Iris pigment epithelial cell (primary cell): ENCODE measurements at places on chromosomes 4 and X.
A peak's percentile ranks its signal among the peaks of the same experiment; 100 is the strongest.

- peak; percentile 25 for DNase-seq
Observed at GRCh38 chr4:96407738-96408463, 568.0 kb downstream of the PDHA2 start.

- DNase-seq: no peak
Observed at GRCh38 chr4:1462768-1463075, 56.5 kb upstream of the NKX1-1 start.

DNA sequence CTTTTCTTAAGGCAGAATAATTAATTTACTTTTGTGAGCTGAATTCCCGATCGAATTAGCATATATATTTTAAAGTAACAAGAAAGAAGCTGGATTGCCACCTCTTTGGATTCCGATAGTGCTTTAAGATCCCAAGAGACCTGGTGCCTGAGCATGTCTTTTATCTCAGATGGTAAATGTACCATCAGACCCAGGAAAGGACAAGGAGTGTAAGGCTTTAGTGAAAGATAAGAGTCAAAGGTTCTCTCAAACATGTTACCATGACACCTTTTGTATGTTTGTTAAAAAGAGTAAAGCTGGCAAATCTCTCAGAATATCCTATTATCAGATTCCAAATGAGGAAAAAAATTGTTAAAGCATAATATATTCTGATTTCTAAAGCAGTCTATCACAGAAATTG is 198.8 kb downstream of the PPP3CA start:
- no peak for DNase-seq

- peak; percentile 81 for DNase-seq
Observed at GRCh38 chr4:113760795-113761619, 531 bp downstream of the CAMK2D start.

GRCh38 chr4:141240671-141241070 is 20.0 kb downstream of the ZNF330 start:
- no peak for DNase-seq

- DNase-seq: no peak
Observed at GRCh38 chr4:7750523-7750922, 189.1 kb downstream of the AFAP1 start.

DNA sequence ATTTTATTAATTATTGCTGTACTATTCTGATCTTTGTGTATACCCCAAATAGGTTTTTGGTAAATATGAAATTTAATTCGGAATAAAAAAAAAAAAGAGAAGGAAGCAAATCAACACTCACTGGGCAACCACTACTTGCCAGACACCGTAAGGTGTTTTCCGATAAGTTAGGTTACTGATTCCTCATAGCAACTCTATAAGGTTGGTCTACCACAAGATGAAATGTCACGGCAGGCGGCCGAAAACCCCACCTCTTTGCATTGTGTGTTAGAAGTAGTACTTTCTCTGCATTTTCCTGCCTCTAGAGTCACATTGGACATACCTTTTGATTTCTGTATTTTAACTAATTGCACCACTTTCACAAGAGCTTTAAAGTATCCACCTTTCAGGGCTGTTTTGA is 44.5 kb upstream of the RASGEF1B start:
- DNase-seq: no peak

DNA sequence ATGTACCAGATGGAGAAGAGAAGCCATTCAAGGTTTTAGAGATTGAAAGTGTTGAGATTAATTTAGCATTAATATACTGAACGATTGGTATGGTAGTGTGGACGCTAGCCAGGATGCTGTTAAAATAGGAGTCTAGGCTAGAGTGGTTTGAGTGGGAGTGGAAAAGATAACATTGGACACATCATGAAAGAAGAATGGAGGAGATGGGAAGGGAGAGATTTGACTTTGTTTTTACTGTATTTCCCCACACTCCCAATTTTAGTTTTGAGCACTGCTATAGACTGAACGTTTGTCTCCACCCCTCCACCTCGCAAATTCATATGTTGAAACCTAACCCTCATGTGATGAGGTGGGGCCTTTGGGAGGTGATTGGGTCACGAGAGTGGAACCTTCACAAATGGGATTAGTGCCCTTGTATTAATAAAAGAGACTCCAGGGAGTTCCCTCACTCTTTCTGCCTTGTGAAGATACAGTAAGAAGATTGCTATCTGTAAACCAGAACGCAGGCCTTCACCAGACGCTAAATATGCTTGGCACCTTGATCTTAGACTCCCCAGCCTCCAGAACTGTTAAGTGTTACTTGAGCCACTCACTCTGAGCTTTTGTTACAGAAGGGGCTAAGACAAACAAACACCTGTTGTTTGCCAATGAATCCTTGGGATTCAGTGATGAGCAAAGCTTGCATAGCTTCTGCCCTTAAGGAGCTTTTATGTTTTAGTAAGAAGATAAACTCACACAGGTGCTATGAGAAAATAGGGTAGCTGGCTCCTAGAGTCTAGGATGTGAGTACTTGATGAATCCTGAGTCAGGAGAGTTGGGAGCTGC is 25.8 kb downstream of the USP9X start:
- no peak for DNase-seq

DNA sequence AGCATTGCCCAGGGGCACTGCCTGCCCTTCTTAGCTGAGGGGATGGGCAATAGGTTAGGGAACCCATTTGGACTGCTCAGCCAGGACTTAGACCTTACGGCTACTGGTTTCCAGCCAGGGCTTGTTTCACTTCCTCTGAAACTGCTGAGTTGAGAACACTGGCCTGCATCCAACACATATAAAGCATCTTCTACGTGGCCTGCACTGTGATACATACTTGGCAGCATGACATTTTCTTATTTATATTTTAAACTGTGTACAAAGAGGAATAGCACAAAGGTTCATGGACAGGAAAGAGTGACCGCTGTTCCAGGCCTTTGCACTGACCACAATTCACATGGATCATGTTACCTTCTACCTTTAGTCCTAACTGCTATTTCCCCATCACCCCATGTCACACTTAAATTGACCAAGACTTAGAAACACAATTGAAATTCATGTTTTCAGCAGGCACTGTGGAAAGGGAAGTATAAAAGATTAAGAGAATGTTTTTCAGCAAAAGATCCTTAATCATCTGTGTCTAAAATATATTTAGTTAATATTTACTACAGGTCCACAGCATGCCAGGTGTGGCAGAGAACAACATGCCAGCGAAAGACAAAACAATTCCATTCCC is 43.7 kb downstream of the NLGN4X start:
- peak; percentile 23 for DNase-seq

- DNase-seq: no peak
Observed at GRCh38 chrX:78979789-78980464, 34.7 kb downstream of the P2RY10 start.

DNA sequence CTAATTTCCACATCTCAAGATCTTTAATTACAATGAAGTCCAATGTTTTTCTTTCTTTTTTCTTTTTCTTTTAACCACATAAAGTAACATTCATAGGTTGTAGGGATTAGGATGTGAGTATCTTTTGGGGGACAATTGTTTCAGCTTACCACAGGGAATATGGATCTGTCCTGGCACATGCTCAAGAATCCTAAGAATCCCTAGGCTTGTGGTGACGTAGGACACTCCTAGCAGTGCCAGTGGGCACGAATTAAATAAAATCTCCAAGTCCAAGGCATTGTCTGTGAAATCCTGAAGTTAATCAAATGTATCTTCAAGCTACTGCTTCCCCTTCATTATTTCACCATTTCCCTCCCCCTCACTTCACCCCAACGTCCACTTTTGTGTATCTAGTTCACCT is 2.6 kb upstream of the LAS1L start:
- no peak for DNase-seq

DNA sequence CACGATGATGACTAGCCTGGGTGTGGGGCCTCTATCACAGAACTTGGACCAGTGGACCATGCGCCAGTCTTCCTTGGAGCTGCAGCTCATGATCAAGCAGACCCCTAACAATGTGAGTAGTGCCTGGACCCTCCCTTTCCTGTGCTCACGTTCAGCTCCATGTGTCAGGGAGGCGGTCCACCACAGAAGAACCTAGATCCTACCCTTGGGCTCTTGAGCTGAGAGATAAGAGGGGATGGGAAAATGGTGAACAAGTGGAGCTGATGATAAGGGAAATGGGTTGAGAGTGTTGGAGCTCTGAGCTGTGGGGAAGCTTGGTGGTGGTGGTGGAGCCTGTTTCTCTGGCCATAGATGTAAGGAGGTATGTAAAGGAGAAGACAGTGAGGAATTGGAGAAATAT is 13.1 kb downstream of the MED12 start:
- DNase-seq: no peak

GRCh38 chr4:6341696-6342095 is 72.0 kb downstream of the WFS1 start:
- no peak for DNase-seq

DNA sequence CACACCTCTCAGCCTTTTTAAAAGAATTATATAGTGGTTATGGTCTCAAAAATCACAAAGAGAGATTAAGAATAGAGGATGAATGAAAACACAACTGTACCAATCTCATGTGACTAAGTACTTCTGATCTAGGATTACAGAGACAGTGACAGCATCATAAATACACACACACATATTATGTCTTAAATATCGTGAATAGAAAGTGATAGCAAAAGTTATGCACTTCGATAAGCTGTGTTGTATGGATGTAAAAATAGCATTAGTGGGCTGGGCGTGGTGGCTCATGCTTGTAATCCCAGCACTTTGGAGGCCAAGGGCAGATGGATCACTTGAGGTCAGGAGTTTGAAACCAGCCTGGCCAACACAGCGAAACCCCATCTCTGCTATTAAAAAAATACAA is 25.0 kb downstream of the GYPA start:
- no peak for DNase-seq

GRCh38 chrX:9318766-9319165 is 146.1 kb upstream of the TBL1X start:
- no peak for DNase-seq

DNA sequence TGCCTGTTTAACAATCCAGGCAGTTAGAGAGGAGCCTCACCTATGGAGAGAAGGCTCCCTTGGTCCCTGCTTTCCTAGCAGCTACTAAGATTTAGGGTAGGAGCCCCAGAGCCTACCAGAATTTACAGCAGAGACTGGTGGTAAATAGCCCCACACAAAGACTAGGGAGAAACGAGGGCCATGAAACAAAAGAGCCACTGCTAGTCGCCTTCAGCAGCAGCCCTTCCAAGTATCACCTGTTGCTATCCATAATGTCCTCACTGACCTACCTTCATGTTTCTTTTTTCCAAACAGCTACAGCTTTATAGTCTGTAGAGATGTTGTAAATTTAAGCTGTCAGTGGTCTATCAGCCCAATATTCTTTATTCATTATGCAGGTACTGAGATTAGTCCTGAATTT is 25.3 kb downstream of the ARHGEF6 start:
- no peak for DNase-seq

- peak; percentile 13 for DNase-seq
Observed at GRCh38 chrX:28946846-28947245, 359.6 kb downstream of the IL1RAPL1 start.

GRCh38 chr4:166482758-166483157 is 609.7 kb downstream of the TLL1 start:
- no peak for DNase-seq

- DNase-seq: no peak
Observed at GRCh38 chr4:75248770-75249407, 265.3 kb downstream of the RCHY1 start.

- peak; percentile 51 for DNase-seq
Observed at GRCh38 chr4:108821351-108821930, 58.6 kb upstream of the ETNPPL start.

GRCh38 chr4:83180431-83180968 is 66.0 kb upstream of the PLAC8 start:
- DNase-seq: no peak

DNA sequence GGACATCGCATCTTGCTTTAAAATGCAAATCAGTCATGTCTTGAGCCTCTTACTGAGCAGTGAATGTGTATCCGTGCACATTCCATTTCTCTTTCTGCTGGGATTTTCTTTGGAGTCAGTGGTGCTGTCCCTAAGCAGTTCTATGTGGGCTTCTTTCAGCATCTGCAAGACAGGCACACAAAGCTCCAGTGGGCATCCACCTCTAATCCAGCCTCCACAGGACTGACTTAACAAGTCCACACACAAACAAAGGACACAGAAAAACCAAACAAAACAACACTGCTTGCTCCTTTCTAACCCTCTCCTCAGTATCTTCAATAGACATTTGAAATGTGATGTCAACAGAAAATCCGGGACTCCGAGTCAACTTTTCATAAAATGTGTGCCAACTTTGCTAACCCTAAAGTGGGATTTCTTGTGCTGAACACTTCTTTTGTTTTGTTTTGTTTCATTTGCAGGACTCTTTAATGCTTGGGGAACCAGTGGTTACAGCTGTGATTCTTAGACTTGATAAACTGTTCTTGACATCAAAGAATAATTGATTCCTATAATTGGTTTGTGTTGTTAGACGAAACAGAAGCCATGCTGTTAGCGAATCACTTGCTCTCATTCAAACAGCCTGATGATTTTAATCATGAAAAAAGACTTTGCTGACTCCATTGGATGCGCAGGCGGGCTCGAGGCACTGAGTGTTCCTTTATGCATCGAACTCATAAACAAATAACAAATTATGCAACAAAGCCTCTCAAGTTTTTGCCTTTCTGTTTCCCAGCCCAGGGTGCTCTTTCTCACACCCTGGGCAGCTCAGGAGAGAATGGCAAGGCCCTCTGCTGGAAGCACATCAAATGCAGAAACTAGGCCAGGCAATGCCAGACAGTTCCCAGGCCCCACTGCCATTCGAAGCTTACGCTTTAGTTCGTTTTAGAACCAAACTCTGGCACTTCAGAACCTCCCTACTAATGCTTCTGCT is 20.1 kb downstream of the ETNPPL start:
- DNase-seq: no peak

DNA sequence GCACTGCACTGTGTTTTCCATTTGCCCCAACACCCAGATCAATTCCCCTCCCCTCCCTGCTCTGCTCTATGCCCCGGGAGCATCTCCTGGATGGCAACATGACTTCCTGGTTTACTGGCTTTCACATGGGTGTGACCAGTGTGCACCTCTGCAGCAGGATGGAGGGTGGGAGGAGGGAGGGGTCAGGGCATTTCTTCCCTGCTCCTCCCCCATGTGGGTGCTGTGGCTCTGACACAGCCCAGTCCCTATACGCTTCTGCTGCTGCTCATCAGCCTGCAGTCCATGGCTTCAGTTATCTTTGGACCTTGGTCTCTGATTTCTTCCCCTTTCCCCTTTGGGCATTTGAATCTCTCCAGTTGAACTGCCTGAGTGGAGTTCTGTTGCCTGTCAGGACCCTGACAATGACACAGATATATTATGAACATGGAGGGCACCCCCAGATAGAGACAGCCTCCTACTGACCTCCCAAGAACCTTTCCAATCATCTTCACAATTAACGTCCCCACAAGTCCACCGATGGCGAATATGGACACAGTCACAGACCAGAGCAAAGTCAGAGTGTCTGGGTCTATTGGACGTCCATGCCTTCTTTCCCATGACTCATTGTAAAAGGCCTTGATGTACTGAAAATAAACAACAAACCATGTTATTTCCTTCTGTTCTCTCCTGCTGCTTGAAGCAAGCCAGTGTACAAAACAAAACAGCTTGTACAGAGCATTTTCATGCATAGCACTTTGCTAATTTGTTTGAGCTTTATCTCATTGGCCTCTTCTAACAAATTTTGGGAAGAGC is 24.8 kb downstream of the SLC2A9 start:
- DNase-seq: peak; percentile 86

DNA sequence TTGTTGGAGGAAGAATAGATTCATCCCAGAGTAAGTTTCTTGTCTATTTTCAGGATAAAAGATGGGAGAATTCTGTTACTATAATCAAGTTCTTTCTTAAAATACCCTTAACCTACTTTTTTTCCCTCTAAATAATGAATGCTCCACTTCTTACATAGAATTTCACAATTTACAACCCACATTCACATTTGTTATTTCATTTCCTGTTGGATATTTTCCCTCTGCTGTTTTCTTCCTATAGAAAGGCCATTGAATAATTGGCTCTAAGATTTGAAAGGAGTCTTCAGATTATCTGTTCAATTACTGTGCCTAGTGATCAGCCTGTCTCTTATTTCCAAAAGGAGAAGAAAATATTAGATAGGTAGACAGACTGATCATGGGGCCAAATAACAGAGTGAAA is 79.7 kb downstream of the CPE start:
- DNase-seq: no peak
